ENCODE measurements at places on chromosomes 6 and 20.

- peak; percentile 29 for DNase-seq
These were observed 1.1 kb downstream of the PERP start for GRCh38 chr6:138105880-138106664.

DNA sequence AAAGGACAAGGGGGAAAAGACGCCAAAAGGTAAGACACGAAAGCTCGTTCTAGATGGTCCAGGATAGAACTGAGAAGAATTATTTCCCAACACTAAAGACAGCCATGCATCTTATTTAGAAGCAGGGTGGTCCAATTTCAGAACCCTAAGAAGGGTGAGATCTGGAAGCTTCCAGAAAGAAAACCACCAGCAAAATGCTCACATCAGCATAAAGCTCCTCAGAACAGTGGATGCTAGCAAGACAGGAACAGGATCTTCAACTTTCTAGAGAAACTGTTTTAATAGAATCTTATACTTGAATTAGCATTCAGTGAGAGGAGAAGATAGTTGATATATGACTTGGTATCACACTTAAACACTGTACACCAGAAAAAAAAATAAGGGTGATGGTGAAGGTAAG, 101.5 kb downstream of the ZFP64 start:
- no peak for DNase-seq

GRCh38 chr6:155010940-155011339, 15.8 kb downstream of the TIAM2 start:
- no peak for DNase-seq

DNA sequence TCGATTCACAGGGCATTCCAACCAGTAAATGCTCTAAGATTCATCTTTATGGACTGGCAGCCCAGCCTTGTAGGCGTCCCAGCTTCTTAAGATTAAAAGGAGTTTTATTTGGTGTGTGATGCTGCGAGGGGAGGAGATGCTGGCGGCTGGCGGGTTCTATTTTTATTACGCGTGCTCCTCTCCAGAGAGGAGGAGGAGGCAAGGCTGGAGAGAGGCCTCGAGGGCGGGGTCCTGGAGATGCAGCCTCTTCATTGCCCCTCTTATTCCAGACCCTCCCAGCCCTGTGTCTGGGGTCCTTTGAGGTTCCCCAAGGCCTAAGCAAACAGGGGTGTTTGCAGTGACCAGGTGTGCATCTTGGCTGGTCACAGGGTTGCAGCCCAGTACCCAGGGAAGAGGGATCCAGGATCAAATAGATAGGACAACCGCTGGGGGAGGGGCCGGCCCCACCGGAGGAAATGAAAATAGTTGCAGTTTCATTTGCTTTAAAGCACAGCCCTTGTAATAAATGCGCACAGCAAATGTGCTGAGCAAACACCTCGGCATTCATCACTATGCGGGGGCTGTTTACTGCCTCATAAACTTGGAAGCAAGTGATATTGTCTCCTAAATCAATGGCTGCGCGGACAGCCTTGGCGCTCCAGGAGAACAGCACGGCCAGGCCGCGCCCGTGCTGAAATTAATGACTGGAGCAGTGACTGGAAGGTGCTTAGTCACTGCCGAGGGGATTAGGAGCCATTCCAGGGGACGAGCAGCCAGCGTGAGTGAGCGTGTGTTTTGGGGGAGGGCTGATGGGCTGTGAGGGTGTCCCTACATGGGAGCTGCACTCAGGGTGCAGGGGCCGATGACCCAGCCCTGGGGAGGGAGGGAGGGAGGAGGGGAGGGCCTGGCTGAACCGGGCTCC, 83.0 kb downstream of the TMEM242 start:
- no peak for DNase-seq

DNA sequence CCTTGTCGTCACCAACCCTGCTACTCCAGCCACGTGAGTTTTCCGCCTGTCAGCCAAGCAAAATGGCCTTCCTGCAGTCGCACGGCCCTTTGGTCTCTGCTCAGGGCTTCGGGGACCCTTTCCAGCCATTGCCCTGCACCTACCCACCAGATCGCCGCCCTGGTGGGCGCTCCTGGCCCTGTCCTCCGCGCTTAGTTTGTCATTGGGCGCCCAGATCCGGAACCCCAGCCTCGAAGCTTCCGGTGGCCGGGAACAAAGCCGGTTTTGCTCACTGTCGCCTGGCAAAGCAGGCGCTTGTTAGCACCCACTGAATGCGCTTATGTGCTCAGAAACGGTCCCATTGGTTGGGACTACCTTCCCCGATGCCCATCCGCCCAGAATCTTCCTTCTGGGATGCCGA, 536 bp downstream of the ZFP57 start:
- no peak for DNase-seq

GRCh38 chr20:23156170-23156841, 70.2 kb upstream of the CD93 start:
- no peak for DNase-seq

- DNase-seq, result no peak
These were observed 78.0 kb upstream of the ELOVL5 start for GRCh38 chr6:53426667-53427270.

DNA sequence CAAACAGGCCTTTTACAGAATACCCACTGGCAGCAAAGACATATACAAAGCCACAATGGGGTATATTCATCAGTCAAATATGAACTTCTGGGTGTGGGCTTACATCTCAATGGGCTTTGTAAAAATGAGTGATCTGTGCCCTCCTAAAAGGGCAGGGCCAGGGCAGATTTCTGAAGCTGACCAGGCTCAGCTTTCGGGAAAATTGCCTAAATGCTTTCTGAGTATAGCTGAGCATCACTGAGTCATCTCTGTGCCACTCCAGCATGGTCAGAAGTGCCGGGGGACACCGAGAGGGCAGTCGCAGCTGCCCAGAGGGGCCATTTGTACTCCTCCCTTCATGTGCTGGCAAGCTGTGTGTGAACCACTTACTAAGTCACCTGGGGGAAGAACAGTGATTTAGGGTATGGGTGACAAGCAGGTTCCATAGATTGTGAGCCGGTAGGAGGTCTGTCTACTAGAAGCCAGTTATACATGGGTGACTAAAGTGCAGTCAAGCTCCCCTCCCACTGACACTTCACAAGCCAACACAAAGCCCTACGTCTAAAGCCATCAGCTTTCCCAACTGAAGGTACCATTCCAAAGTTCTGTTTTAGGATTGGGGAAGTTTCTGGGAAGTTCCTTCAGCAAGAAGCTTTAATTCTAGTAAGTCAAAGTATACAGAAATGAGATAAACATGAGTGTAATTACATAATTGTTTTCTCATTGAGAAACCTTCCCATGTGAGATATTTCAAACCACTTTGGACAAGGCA, 147.6 kb upstream of the TAB2 start:
- no peak for DNase-seq

- DNase-seq, result no peak
These were observed 1.4 kb downstream of the CST8 start for GRCh38 chr20:23492292-23492691.

GRCh38 chr6:126546541-126547120, 206.7 kb downstream of the CENPW start:
- DNase-seq, result no peak

GRCh38 chr6:160031442-160031841, 62.6 kb downstream of the IGF2R start:
- DNase-seq, result no peak

DNA sequence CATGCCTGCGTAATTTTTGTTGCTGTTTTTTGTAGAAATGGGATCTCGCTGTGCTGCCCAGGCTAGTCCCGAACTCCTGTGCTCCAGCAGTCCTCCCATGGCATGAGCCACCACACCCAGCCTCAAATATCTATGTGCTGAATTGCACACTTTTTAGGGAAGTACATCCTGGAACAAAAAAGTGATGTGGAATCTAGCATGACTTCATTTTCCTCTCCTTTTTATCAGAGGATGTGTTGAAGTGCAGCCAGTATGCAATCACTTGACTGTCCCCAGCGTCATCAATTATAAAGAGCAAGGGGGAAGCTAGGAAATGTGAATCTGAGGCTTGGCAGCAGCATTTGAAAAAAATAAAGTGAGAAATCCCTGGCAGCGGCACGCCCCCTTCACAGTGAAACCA, 6.4 kb upstream of the EXOC2 start:
- DNase-seq, result no peak

All from NCI-H1105 (cell line).